ENCODE measurements at places on chromosomes 1 and 21. TPM values are rescaled to one million over a fixed set of nuclear protein-coding genes. Genes with fewer than 3 reads are reported as not detected.

The LRRC38 gene
- total RNA-seq: 2.4 TPM

- no peak for DNase-seq
Observed at GRCh38 chr21:42332557-42333317, 17.5 kb upstream of the TFF3 start.

DNA sequence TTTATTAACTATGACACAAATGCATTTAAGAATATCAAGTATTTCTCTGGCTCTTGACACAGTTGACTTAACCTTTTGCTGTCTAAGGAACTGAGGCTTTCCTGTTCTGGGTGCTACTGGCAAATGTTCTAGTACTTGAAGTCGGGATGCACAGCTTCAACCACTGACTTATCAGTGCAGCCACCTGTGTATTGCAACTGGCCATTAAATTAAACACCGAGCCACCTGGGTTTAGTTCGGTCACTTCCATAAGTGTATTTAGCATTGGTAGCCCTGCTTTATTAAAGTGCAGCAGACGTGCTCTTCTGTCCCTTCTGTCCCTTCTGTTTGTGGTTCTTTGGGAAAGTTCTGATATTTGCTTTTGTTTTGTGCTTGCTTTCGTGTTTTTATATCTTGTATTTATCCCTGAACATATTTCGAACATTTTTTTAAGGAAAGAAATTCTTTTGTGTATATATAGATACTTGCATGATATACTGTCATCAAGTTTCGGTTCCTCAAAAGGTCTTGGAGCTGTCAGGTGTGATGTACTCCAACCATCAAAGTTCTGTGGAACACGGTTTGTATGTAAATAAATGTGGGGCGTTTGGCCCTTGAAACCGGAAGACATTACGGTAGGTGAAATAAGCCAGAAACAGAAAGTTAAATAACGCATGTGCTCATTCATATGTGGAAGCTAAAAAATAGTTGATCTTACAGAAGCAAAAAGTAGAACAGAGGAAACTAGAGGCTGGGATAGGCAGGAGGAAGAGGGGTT lies 297.9 kb upstream of the GREM2 start:
- DNase-seq: no peak

- no peak for DNase-seq
Observed at GRCh38 chr1:170840371-170840770, 95.0 kb upstream of the MROH9 start.

GRCh38 chr1:232223183-232223708 lies 406.7 kb downstream of the SIPA1L2 start:
- DNase-seq: no peak

DNA sequence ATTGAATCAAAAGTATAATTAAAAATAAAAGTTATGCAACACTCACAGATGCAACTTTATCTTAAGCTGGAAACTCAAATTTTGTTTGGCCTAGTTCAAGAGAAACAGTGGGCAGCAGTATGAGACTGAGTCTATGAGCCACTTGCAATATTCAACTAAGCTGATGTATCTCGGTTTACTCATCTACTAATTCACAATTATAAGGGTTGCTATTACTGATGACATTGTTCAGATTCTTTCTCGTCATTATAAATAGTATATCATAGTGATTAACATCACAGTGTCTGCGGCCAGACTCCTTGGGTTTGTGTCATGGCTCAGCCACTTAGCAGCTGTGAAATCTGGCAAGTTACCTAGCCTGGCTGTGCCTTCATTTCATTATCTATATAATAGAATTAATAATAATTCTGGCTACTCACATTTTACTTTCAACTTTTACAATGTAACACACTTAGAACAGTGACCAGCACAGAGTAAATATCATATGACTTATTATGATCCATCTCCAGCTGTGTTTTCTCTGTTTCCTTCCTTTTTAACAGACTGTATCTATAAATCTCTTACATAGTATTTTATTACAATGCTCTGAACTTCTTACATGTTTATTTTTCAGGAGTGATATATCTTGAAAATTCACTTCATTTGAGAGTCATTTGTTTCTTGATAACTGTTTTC lies 194.3 kb upstream of the RGS18 start:
- no peak for DNase-seq
